Central memory CD8-positive, alpha-beta T cell (primary cell): ENCODE measurements at places on chromosomes 4 and X.

DNA sequence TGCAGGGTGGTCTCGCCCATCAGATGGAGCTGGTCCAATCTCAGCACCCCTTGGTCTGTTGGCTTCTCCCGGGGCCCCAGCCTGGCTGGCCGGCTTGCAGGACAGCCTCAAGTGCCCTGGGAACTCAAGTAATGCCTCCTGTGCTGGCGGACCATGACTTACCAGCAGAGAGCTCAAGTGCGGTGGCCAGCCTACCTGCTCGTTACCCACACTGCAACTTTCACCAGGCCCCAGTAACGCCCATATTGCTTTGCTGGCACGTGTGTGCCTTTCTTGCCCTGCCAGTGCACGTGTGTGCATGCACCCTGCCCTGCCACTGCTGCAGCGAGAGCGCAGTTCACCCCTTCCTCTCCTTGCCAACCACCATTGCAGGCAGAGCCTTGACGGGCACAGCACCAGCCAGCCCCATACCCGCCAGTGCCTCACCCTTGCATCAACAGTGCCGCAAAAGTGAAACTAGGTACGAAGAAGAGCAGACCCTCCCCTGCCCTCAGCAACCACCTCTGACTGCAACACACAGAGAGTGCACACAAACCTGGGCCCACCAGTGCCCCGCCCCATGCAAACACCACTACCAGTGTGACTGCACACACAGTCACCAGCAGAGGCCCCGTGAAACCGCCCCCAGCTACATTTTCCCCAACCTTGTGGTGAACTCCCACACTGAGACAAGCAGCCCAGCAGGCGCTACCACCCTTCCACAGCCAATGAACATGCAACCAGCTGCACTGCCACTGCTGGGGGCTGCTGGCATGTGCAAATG lies 88.9 kb upstream of the POU3F4 start:
- no peak for DNase-seq

GRCh38 chrX:39063702-39064101 lies 262.4 kb downstream of the MID1IP1 start:
- DNase-seq: no peak

DNA sequence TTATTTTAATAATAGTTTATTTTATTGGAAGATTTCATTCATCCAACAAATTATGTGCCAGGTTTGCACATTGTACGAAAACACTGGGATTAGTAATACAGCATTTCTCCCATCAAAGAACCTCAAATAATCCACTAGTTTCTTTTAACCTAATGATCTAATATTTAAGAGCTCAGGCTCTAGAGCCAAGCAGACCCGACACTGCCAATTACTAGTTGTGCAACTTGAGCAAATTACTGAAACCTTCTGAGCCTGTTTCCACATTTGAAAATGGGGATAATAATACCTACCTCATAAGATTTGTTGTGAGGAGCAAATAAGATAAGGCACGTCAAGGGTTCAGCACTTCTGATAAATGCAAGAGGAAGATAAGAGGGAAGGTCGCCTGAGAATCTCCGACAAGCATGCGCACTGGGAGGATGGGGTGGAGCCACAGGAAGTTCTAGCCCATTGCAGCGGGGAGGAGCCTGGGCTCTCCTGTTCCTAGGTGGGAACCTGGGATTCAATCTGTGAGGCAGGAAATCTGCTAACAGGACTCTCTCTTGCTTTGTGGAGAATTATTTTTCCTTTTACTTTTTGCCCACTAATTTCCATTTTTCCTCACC lies 141.5 kb upstream of the SMAD1 start:
- no peak for DNase-seq

- no peak for DNase-seq
These were observed 46.8 kb upstream of the ELF2 start for GRCh38 chr4:139223682-139224317.

- no peak for DNase-seq
These were observed 221.8 kb downstream of the MGST2 start for GRCh38 chr4:139887376-139887802.

- DNase-seq: no peak
These were observed 25.9 kb downstream of the METTL14 start for GRCh38 chr4:118711052-118711451.

DNA sequence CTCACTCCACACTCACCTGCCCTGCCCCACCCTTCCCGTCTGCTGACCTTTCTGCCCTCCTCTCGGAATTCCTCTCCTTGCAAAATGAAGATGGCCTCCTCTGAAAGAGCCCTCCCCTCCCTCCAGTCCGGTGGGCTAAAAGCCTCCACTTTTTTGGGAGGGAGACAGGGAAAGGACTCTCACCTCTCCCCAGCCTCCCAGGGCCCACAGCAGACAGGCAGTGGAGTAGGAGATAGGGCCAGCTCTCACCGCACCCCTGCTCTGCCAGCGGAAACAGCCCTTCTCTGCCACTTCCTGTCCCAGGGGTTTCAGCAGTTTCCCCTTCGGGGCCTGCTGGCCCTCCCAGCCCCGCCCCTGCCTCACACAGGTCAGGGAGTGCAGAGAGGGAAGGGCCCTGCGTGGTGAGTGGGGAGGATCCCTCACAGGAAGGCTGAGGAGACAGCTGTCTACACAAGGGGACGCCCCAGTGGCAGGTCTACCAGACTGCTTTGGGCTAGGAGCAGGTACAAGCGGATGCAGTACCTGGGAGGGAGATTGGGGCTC lies 18.2 kb downstream of the ELF4 start:
- peak; percentile 85 for DNase-seq

- no peak for DNase-seq
These were observed 20.8 kb downstream of the IRF2 start for GRCh38 chr4:184453365-184454160.

GRCh38 chr4:158008551-158009218 lies 164.1 kb downstream of the GASK1B start:
- DNase-seq: no peak

- DNase-seq: no peak
These were observed 96.5 kb downstream of the RNF150 start for GRCh38 chr4:141036786-141037185.

- no peak for DNase-seq
These were observed 340 bp downstream of the HNRNPD start for GRCh38 chr4:82373486-82373815.

- DNase-seq: no peak
These were observed 110.2 kb upstream of the MYOZ2 start for GRCh38 chr4:119025420-119025819.

DNA sequence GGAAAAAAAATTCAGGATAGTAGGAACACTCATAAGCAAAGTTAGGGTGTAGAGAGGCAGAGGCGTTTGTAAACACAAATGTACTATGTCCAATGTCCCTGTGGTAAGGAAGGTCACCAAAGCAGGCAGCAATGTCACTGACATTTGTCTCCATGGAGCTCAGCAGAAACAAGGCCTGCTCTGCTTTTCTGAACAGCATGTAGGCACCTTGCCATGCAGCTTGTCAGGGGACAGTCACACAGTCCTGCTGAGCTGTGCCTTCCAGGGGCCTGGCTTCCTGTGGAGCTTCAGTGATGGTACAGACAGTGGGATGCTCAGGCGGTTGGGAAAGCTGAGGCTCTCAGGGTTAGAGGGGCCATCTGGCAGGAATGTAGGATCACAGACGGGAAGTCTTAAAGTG lies 74.5 kb upstream of the HS3ST1 start:
- DNase-seq: no peak

DNA sequence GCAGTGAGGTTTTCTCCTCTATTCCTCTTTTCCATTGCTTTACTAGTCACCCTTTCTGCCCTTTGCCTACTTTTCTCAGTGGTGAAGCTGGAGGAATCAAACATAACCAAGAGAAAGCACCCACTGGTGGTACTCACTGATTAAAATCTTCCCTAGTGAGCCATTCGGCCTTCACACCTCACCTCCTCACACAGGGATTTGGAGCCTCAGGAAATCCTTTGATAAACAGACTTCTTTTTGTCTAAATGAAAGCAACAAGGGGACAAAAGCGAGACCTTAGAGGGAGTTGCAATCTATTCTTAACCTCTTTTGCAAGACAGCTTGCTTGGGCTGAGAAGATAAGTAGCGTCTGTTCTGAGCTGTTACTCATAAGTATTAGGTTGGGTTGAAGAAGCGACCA lies 572.6 kb downstream of the ZNF674 start:
- DNase-seq: no peak

- no peak for DNase-seq
These were observed 26.2 kb upstream of the RHOH start for GRCh38 chr4:40170588-40170987.

DNA sequence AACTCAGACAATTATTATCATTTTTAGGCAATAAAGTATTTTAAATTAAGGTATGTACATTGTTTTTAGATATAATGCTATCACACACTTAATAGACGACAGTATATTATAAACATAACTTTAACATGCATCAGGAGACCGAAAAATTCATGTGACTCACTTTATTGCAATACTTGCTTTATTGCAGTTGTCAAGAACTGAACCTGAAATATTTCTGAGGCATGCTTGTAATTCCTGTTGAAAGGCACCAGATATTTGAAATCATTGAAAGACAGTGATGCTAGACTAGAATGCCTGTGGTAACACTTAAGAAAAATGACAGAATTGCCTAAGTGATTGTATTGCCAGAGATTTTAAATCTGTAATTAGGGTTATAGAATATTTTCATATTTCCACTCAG lies 175.6 kb upstream of the MAGEB2 start:
- no peak for DNase-seq

- no peak for DNase-seq
These were observed 75.1 kb downstream of the NPNT start for GRCh38 chr4:105970371-105970770.

DNA sequence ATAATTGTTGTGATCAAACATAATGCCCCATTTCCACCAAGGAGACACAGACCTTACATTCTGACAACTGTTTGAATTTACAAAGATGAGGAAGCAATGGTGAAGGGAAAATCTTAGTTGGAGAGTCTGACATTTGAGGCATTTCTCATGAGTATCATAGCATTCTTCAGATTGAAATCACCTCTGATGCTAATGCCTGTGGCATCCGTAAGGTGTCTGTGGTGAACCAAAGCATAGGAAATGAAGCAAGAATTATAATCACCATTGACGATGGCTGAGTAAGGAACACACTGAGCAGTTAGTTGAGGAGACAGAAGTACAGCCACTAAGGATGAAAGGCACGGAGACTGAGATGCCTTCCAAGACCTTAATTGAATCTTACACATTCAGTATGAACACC lies 575.7 kb downstream of the TRIML1 start:
- DNase-seq: no peak

GRCh38 chr4:4422856-4423499 lies 36.1 kb downstream of the NSG1 start:
- no peak for DNase-seq

- peak; percentile 45 for DNase-seq
These were observed 519 bp downstream of the FOXO4 start for GRCh38 chrX:71095981-71096759.

- DNase-seq: no peak
These were observed 44.7 kb downstream of the TMEM156 start for GRCh38 chr4:38987491-38987890.

DNA sequence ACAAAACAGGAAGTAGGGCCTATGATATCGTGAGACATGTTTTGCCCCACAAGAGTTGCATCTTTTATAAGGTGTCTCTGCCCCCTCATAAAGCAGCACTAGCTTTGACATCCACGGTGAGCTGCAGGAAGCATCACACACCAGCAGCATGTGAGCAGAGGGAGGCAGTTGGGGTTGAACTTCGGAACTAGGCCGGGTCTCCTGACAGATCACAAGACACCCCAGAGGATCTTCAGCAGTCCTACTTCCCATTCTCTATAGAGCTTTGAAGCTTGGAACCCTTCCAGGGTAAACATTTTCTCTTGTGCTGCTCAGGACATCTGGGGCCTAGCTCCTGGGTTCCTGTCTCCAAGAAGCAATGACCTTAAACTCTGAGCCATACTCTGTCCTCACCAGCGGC lies 27.5 kb downstream of the YY2 start:
- DNase-seq: no peak

DNA sequence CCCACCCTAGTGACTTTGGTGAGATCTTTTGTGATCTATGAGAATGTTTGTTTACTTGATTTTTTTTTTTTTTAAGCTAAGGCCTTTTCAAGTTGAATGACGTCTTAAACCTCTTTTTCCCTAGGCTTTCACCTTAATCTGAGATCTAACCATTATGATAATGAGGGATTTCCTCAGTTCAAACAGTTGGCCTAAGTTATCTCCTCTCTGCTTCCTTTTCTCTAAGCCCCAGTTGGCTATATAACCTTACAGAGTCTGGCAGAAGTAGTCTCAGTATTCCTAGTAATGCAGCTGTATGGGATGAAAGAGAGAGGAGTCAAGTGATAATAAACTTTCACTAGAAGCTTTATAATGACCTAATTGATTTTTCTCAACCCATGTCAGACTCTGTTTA lies 99.0 kb downstream of the STIM2 start:
- no peak for DNase-seq

DNA sequence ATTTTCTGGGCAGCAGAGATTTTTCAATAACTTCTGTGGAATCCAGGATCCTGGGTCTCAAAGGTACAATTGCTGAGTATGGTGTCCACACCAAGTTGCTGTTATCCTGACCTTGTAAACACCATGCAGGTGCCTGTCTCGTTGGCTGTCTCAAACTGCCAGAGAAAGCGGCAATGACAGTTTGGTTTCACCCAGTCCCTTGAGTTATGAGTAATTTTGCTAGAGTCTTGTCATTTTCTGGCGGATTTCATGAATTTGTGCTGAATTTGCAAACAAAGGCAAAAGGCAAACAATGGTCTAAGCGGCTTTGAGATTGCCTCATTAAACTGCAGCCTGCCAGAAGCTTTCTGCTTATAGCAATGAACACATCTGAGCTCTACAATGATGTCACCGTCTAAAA lies 847.9 kb downstream of the RAB28 start:
- DNase-seq: no peak

GRCh38 chr4:90495936-90496335 lies 368.7 kb downstream of the CCSER1 start:
- no peak for DNase-seq

DNA sequence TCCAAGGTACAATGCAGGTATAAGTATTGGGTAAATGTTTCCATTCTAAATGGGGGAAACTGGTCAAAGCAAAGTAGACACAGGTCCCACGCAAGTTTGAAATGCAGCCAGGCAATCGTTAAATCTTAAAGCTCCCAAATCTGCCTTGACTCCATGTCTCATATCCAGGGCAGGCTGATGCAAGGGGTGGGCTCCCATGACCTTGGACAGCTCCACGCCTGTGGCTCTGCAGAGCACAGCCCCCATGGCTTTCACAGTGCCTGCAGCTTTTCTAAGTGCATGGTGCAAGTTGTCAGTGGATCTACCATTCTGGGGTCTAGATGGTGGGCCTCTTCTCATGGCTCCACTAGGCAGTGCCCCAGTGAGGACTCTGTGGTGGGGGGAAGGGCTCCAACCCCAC lies 436.4 kb downstream of the DMD start:
- no peak for DNase-seq

DNA sequence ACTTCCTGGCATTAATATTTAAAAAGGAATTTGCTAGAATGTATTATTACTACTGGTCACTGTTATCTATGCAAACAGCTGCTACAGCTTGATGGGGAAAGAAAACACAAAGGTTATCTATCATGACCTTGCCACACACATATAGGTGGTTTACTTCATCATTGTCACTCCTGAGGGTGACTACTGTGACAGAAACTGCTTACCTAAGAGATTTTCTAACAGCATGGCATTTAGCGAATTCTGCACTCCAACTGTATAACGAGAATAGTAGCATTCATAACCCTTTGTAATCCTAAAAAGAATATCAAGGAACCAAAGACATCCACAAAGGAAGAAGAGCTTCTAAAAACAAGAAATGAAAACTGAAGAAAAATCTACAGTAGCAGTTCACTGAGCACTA lies 74.6 kb upstream of the SPOCK3 start:
- no peak for DNase-seq

GRCh38 chrX:77527233-77528001 lies 80.2 kb downstream of the FGF16 start:
- no peak for DNase-seq
